ENCODE measurements at places on chromosomes 16 and 17. TPM values are rescaled to one million over a fixed set of nuclear protein-coding genes. Genes with fewer than 3 reads are reported as not detected.
A peak's percentile ranks its signal among the peaks of the same experiment; 100 is the strongest.

- DNase-seq: no peak
Measured at GRCh38 chr17:73840829-73841228, 196.6 kb upstream of the SDK2 start.

DNA sequence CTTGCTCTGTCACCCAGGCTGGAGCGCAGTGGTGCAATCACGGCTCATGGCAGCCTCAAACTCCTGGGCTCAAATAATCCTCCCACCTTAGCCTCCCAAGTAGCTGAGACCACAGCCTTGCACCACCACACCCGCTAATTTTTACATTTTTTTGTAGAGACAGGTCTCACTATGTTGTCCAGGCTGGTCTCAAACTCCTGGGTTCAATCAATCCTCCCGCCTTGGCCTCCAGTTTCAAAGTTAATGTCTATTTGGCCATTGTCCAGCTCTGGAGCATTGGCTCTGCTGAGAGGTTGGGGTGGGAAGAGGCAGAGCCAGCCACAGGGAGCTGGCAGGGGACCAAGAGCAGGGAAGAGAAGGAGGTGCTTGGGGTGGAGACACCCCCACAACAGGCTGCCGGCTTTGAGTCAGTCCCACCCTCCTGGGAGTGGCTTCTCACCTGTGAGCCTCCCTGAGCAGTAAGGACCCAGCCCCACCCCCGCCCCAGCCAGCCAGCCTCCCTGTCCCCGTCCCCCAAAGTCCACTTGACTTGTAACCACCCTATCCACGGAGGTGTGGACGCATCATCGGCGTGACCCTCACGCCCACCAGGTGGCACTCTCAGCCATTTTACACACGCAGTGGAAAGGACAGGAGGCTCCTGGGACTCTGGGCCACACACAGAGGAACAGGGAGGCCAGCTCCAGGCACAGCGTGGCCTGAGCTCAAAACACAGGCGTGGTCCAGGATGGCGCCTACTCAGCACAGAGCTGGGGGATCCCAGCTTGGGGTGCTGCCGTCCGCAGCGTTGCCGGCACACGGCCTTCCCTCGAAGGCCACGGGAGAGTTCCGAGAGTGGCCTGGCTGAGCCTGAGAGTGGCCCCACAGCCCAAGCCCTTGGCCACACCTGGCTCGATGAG lies 22.8 kb upstream of the PVALEF start:
- DNase-seq: peak; percentile 62

DNA sequence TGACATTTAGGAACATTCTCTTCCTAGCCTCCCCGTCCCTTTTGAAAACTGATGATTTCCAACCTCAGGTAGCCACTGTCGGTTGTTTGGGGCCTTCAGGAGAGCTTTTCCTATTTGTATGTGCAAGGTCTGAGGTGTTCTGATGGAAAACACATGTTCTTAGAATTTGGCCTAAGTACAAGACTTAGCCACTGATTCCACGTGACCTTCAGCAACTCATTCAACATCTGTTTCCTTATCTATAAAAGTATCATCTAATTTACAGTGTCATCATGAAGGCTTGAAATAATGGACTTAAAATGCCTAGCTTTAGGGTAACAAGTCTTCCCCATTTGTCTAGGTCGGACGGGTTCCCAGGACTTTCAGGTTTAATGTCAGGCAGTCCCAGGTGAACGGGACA lies 259.3 kb downstream of the SOX9 start:
- DNase-seq: no peak

GRCh38 chr16:86396901-86397311 lies 113.4 kb upstream of the FOXF1 start:
- peak; percentile 37 for DNase-seq

- no peak for DNase-seq
Measured at GRCh38 chr17:57025876-57026275, 47.9 kb downstream of the SCPEP1 start.

DNA sequence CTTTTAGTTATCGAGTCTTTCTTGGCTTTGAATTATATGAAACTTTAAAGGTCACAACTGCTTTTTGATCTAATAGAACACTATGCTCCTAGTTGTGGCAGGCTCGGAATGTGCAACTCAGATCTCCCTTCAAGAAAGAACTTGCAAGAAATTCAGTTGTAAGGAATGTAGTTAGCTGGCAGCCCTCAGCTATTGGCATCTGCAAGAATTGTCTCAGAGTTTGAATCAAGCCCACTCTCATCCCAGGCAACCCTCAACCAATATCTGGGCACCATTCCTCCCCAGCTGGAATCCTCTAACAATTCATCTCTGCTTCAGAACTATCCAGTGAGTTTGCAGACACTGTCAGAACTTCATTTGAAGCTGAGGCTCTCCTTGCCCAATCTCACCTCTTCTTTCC lies 447.2 kb downstream of the KIF2B start:
- DNase-seq: peak; percentile 1

GRCh38 chr17:77465358-77466041 lies 324.7 kb downstream of the SEC14L1 start:
- DNase-seq: no peak

- no peak for DNase-seq
Measured at GRCh38 chr16:64627288-64627687, 494.6 kb downstream of the CDH11 start.

GRCh38 chr17:76191896-76192295 lies 48.4 kb downstream of the RNF157 start:
- no peak for DNase-seq

GRCh38 chr17:10162096-10162495 lies 36.3 kb downstream of the GAS7 start:
- no peak for DNase-seq

DNA sequence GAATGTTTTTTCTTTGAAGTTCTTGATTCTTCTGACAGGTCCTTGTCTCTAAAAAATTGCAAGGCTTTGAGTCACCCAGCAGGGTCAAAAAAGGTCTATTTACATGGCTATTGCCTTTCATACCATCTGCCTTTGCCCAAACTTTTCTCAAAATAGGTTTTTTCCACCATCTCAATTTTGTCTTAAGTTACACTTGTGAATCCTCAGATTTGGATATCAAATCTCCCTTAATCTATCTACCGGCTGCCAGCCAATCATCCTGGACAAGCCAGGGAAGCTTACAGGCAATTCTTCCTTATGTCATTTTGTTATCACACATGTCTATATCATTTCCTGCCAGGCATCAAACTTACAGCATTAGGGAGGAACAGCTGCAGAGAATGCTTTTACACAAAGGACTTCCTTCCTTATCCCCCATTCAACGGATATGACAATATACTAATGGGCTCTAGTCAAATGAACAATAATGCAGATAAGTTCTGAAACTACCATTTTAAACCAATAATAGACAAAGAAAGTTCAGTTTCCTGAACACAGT lies 104.1 kb upstream of the CORO6 start:
- DNase-seq: no peak

- no peak for DNase-seq
Measured at GRCh38 chr17:63035695-63036094, 69.7 kb downstream of the TANC2 start.

DNA sequence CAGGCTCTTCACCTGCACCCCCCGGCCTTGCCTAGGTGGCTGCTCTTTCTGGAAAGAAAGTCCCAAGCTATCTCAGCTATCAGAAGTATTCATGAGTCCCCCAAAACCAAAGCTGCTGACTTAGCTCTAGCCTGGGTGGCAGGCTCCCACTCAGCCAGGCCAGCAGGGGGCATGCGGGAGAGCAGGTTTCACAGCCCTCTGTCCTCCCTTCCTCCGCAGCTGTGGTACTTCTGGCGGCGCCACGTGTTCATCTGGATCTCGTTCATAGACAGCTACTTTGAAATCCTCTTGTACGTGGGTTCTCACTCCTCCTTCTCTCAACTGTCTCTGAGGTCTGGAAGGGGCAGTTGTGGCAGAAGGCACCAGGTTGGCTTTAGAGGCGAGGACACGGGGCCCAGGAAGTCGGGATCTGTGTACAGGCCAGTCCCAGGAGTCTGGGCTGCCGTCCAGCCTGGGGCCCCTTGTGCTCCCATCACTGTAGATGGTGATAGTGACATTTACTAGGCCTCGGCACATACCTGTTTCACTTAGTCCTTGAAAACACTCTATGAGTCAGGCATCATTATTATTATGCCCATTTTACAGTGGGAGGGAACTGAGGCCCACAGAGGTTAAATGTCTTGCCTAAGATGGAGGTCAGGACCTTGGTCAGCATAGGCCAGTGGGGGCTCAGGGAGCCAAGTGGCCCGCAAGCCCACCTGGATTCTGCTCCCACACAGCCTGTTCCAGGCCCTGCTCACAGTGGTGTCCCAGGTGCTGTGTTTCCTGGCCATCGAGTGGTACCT lies 12.9 kb downstream of the TRPV2 start:
- peak; percentile 67 for DNase-seq

- DNase-seq: no peak
Measured at GRCh38 chr16:1713331-1713730, 7.3 kb downstream of the MAPK8IP3 start.

DNA sequence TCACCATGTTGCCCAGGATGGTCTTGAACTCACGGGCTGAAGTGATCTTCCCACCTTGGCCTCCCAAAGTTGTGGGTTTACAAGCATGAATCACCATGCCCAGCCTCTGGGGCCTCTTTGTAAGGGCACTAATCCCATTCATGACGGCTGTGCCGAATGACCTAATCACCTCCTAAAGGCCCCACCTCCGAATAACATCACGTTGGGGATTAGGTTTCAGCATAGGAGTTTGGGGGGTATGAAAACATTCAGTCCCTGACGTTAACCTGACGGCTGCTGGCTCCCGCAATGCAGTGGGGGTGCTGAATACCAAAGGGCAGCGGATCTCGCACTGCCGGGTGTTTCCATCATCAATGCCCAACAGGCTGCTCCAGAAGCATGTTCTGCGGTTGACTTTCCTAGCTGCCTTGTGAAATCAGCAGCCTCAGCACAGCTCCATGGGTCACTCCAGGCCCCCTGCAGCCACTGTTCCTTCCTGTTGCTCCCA lies 120.8 kb upstream of the SEC14L1 start:
- no peak for DNase-seq

DNA sequence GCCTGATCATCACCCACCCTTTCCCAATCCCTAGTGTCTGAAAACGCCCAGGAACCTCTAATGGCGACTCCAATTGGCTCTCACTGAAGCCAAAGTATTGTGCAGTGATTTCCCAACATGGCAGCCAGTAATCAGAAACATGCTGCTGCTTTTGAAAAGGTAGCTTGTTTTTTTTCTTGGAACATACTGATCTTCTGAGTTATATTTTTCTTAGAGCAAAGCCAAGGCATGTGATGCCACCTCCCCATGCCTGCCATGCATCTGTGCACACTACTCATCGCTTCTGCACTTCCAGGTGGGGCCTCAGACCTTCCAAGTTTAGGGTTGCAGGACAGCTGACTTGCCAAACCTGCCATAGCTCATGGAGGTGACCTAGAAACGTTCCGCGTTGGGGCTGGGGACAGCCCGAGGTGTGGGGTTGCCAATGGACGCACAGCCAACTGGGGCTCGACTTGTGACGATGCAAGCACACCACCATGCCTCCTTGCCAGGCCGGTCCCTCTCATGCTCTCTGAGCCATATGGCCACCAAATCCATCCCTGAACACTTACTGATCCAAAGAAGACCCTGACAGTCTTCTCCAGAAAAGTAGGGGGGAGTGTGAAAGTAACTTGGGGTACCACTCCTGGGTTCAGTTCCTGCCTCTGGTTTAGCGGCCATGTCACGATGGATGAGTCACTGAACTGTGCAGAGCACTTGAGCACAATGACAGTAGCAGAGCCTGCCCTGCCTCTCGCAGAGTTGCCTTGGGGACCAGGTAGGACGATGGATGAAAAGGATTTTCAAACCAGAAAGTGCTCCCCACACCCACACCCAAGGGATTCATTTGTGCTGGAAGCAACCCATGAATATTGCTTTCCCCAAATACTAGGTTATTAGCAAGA lies 155.7 kb downstream of the CCDC182 start:
- DNase-seq: no peak

- no peak for DNase-seq
Measured at GRCh38 chr16:49545741-49546448, 172.3 kb downstream of the C16orf78 start.

- DNase-seq: no peak
Measured at GRCh38 chr17:13593021-13593751, 8.5 kb downstream of the HS3ST3A1 start.

DNA sequence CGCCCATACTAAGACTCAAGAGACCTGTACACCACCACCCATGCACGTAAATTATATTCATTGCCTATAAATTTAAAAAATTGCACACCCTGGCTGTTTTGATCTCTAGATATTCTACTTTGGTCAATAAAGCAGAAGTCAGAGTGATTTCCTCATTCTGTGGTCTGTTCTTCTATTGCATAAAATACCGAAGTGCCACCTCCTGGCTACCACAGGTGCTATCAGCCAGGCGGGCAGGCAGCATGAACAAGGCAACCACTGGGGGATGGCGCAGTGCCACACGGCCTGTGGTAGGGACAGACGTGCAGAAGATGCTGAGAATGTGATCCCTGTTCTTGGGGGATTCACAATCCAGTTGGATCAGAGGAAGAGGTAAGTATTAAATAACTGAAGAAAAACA lies 122.3 kb downstream of the CDK5R1 start:
- DNase-seq: no peak

- DNase-seq: no peak
Measured at GRCh38 chr16:57476546-57477410, 9.5 kb downstream of the DOK4 start.

- no peak for DNase-seq
Measured at GRCh38 chr17:27239584-27239983, 54.3 kb upstream of the WSB1 start.

DNA sequence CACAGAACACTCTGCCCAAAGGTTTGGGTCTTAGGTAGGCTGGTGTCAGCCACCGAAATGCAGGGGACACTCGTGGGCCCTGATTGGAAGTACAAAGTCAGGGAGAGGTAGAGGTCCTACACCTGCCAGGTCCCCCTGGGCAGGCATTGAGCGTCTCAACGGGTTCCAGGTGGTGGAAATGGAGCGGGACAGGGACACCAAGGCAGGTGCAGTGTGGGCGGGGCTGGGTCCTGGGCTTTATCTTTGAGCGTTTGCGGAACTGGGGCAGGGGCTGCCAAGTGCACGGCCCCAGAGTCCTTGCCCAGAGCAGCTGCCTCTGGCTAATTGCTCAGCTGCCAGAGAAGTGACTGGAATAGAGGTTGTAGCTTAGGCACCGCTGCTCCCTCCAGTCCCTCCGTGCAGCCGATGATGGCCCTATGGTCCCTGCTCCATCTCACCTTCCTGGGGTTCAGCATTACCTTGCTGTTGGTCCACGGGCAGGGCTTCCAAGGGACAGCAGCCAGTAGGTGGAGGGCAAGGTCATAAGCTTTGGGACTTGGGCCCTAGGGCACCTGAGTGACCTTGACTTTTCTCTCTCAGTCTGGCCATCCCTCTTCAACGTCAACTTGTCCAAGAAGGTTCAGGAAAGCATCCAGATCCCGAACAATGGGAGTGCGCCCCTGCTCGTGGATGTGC lies at the start of gene ZACN:
ZACN (plus strand) TSS at position 323 of the 675 bp plus-strand sequence; CDS start at position 406, 83 bp downstream.
- DNase-seq: no peak

- peak; percentile 22 for DNase-seq
Measured at GRCh38 chr17:54864636-54865356, 35.9 kb upstream of the TOM1L1 start.

GRCh38 chr16:24906199-24906808 lies 60.5 kb downstream of the SLC5A11 start:
- peak; percentile 7 for DNase-seq

- DNase-seq: no peak
Measured at GRCh38 chr16:27123795-27124409, 57.2 kb downstream of the C16orf82 start.

Gene SPATA22
- 0.40 TPM for polyA plus RNA-seq

Gene SALL1
- polyA plus RNA-seq: 0.50 TPM

Gene UBE2Z
- polyA plus RNA-seq: 56.7 TPM

Gene KRTAP4-5
- polyA plus RNA-seq: not detected

Gene RAB37
- polyA plus RNA-seq: 1.5 TPM

Gene FBXW10
- polyA plus RNA-seq: 0.53 TPM

Gene AHSP
- 8.6 TPM for polyA plus RNA-seq

Gene NPIPA5
- polyA plus RNA-seq: 19.2 TPM

Gene TMC7
- polyA plus RNA-seq: 1.1 TPM

Gene COG4
- polyA plus RNA-seq: 32.3 TPM

Gene SKA2
- polyA plus RNA-seq: 36.6 TPM
